IPS DF 19.7 (cell line): ENCODE measurements at places on chromosomes 4 and X.

DNA sequence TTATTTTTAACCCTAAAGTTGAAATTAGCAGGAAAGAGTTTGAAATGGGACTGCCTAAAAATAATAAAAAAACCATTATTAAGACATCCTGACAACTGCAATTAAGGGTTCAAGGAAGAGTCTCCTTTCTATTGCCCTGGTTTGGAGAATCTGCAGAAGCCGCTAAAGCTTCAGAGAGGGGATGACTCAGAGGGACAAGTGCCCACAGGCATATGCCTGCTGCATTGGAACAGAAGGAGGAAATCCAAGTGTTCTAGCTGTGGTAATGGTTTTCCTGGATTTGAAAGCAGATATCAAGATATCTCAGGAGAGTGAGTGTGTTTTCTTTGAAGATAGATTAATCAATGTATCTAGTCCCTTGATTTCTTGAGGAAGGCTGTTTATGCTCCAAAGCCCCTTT lies 235.1 kb upstream of the TAPT1 start:
- DNase-seq: no peak

- no peak for DNase-seq
These were observed 31.9 kb downstream of the NSG1 start for GRCh38 chr4:4418676-4419390.

DNA sequence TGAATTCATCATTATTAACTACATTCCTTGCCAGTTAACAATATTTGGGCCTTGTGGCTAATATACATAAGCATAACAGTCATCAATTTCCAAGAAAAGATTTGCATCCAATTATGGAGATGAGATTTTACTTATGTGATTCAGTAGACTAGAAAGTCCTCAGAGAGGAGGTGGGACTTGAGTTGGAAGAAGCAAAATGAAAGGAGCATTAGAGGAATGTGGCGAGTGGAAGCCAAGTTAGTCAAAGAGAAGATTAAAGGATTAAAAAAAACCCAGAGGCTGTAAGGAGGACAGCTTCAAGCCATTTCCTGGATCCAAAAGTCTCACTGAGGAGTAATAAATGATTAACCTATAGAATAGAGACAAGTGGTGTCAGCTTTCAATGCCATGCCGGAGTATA lies 1099.4 kb upstream of the IGFBP7 start:
- DNase-seq: no peak

GRCh38 chr4:124936427-124936826 lies 223.9 kb upstream of the ANKRD50 start:
- DNase-seq: no peak

GRCh38 chrX:112380541-112381278 lies 298.1 kb upstream of the TRPC5 start:
- DNase-seq: no peak
